ENCODE measurements at places on chromosomes 12 and 14. TPM values are rescaled to one million over a fixed set of nuclear protein-coding genes. Genes with fewer than 3 reads are reported as not detected.

- H3K27me3 ChIP-seq, result peaks cover 25% of the 10 kb centered on the region
- H3K27ac ChIP-seq, result no peak overlapping the region
- H3K4me3 ChIP-seq, result no peak overlapping the region
- no peaks in the 10 kb centered on the region for H3K36me3 ChIP-seq
- no peak for DNase-seq
These were observed 33.3 kb upstream of the STON2 start for GRCh38 chr14:81433378-81433777.

DNA sequence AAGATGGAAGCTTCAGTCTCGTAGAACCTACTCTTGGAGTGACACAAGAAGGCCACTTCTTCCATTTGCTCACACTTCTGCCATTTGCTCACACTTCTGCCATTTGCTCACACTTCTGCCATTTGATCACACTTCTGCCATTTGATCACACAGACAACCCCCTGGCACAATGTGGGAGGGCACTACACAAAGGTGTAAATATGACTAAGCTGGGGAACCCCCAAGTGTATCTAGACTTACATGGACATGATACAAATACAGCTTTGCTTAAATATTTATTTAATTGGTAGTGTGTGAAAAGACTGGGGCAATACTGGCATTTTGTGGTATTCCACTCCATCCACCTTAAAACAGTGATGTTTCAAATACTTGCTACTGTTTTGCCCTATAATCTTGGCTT lies 296.2 kb upstream of the PPFIA2 start:
- DNase-seq, result no peak
- H3K4me3 ChIP-seq, result no peak overlapping the region
- H3K36me3 ChIP-seq, result no peaks in the 10 kb centered on the region
- no peak overlapping the region for H3K27ac ChIP-seq

- no peaks in the 10 kb centered on the region for H3K36me3 ChIP-seq
- H3K27me3 ChIP-seq, result no peaks in the 10 kb centered on the region
- peak overlapping the region; percentile 95 for H3K27ac ChIP-seq
- peak; percentile 46 for DNase-seq
- peak overlapping the region; percentile 94 for H3K4me3 ChIP-seq
- H3K4me1 ChIP-seq, result peaks cover 34% of the 10 kb centered on the region
These were observed 404 bp upstream of the CCDC91 start for GRCh38 chr12:28189784-28190320.

DNA sequence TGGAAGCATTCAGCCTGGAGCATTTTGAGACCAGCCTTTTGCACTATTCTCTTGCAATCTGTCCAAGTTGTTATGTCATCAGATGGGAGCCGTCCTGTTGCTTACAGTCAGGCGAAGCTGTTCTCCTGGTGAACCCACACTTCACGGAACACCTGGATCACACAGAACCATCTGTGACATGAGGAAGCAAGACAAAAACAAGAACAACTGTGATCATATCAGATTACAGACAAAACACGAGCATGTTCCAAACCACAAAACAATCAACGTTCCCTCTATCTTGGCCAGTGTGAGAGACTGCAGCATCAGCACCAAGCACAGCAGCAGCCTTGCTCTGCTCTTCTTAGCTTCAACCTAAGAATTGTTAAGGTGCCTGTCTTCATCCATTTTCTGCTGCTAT lies 180.5 kb upstream of the SFSWAP start:
- peak; percentile 34 for DNase-seq
- H3K27me3 ChIP-seq, result no peaks in the 10 kb centered on the region
- no peaks in the 10 kb centered on the region for H3K36me3 ChIP-seq
- no peak overlapping the region for H3K27ac ChIP-seq
- no peak overlapping the region for H3K4me3 ChIP-seq

The FZD10 gene
- total RNA-seq, result not detected

The SIVA1 gene
- 80.2 TPM for total RNA-seq

The AVPR1A gene
- not detected for total RNA-seq

DNA sequence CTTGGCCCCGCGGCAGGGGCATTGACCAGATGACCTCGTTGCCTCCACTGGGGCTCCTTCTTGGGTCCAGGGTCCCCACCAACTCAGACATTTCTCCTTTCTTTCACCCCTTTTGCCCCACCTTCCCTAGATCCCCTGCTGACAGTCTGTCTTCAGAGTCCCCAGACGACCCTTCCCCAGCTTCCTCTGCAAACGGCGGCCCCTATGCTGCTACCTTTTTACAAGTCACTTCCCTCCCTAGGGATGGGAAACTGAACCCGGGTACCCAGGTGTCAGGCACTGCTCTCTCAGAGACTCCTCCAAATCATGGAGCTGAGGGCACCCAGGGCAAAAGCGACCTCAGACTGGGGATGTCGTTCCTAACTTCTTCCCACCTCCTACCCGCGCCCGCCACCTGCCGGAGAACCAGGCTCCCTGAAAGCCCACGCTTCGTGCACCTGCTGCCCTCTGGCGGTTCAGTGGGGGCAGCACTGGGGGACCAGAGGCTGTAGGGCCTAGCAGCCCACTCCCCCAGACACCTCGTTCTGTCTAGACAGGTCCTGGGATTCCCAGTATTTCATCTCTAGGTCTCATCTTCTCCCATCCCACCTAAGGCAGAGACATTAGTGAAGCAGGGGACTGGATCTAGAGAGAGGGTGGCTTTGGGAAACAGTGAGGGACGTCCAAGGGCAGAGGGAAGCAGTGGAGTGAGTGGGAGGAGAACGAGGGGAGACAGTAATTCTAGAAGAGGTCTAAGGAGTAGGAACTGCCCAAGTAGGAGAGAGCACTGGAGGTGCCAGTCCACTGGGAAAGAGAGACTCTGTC lies 4.9 kb downstream of the ZNF385A start:
- H3K4me1 ChIP-seq, result peaks cover 4% of the 10 kb centered on the region
- H3K36me3 ChIP-seq, result no peaks in the 10 kb centered on the region
- no peaks in the 10 kb centered on the region for H3K27me3 ChIP-seq
- H3K27ac ChIP-seq, result no peak overlapping the region
- peak; percentile 86 for DNase-seq

GRCh38 chr12:129305851-129306250 lies 452.6 kb downstream of the GLT1D1 start:
- no peak overlapping the region for H3K27ac ChIP-seq
- DNase-seq, result no peak
- no peaks in the 10 kb centered on the region for H3K36me3 ChIP-seq

The TMEM106C gene
- 42.5 TPM for total RNA-seq

GRCh38 chr12:108653082-108653516 lies 19.4 kb upstream of the SELPLG start:
- no peaks in the 10 kb centered on the region for H3K4me1 ChIP-seq
- H3K36me3 ChIP-seq, result no peaks in the 10 kb centered on the region
- no peak overlapping the region for H3K27ac ChIP-seq
- DNase-seq, result no peak

DNA sequence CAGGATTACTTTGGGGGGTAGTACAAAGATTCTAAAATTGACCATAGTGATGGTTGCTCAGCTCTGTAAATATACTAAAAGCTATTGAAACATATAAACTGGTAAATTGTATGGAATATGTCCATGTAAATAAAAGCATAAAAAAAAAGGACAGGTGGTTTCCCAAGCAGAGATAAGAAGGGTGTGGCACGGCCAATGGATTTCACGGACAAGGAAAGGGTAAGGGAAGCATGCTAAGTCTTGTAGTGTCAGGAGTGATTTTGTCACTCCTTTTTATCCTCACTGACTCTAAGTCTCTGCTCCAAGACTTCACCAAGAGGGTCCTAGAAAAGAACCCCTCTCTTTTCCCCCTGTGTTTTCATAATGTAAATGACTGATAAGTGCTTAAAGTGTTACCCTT lies 229.2 kb downstream of the SPTSSA start:
- H3K27ac ChIP-seq, result no peak overlapping the region
- no peak overlapping the region for H3K4me3 ChIP-seq
- no peaks in the 10 kb centered on the region for H3K36me3 ChIP-seq
- no peaks in the 10 kb centered on the region for H3K27me3 ChIP-seq
- peaks cover 1% of the 10 kb centered on the region for H3K4me1 ChIP-seq

The IFI27 gene
- total RNA-seq, result 1.5 TPM

- peaks cover 58% of the 10 kb centered on the region for H3K4me1 ChIP-seq
- no peak for DNase-seq
- H3K27ac ChIP-seq, result no peak overlapping the region
- peaks cover 9% of the 10 kb centered on the region for H3K36me3 ChIP-seq
- no peaks in the 10 kb centered on the region for H3K27me3 ChIP-seq
These were observed 18.1 kb downstream of the DYRK2 start for GRCh38 chr12:67666605-67667004.
